Panc1 (cell line): ENCODE measurements at places on chromosomes 3 and 15.
A peak's percentile ranks its signal among the peaks of the same experiment; 100 is the strongest.

GRCh38 chr3:12948371-12948770 is 107.0 kb upstream of the RPL32 start:
- DNase-seq, result no peak

- peak; percentile 13 for DNase-seq
These were observed 123.4 kb upstream of the MB21D2 start for GRCh38 chr3:193040836-193041672.

DNA sequence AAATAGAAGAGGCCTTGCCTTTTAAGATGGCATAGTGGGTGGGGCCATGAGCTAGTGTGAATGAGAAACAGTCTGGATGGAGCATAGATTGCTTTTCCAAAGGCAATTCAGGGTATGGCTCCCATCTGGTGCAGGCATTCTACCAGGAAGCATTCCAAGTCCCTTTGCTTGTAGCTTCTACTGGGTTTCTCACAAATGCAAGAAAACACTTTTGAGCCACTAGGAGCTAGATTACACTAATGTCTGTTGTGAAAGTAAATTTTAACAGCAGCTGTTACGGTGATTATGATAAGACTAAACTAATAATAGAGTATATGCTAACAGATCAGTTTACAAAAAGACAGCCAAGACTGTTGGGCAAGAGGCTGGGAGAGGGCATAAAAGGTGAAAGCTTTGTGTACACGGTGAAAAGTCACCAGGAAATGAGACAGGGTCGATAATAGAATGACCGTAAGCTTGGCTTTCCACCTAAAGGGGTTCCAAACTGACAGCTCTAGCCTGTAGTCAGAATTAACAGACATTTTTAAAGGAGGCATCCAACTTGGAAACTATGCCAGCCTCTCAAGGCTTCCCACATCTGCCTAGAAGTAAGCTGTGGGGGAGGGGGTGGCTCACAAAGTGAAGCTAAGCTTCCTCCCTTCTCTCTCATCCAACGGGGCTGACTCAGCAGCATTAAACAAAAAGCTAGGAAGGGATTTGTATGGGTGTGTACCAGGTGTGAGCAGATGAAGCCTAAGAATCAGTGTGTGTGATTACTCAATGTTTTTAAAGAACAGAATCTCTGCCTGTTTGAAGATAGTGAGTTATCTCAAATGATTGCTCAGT is 61.1 kb upstream of the GPD1L start:
- peak; percentile 59 for DNase-seq

GRCh38 chr15:73685981-73686380 is 1.8 kb downstream of the CD276 start:
- no peak for DNase-seq

- DNase-seq, result no peak
These were observed 36.0 kb upstream of the ZMAT3 start for GRCh38 chr3:179107617-179108016.

DNA sequence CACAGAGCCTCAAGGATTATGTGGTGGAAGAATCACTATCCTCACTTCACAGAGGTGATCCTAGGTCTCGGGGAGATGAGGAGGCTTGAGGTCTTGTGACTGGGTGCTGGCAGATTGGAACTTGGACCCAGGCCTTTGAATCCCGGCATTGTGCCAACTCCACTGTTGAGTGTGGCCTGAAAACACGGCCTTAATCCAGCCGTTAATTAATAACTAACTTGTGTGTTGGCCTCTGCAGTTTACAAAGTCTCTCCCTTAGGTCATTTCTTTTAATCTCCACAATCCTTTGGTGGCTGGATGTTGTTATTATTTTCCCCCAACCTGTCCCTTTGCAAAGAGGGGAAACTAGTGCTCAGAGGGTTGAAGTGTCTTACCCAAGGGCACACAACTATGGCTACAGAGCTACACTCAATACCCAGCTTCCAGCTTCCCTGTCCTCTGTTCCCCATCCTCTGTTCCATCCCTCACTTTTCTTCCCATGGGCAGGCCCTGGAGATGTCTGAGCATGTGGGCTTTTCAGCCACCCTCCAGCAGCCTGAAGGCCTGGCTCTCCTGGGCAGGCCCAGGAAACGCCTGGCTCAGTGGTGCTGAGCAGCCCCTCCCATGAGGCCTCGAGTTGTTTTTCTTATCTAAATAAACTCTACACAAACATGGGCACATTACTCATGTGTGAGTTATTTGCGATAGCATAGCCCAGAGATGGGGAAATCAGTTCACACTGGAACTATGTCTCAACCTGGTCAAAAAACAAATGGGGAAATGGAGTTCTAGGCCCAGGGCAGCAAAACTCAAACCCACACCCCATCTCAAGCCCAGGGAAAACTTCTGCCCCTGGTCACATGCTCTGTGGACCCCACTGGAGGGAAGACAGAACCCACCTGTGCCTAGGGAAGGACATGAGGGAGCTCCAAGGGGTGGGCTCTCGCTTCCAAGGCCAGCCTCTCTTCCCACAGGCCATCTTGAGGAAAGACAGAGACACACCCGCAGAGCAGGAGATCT is 16.8 kb upstream of the SMAD3 start:
- DNase-seq, result no peak

DNA sequence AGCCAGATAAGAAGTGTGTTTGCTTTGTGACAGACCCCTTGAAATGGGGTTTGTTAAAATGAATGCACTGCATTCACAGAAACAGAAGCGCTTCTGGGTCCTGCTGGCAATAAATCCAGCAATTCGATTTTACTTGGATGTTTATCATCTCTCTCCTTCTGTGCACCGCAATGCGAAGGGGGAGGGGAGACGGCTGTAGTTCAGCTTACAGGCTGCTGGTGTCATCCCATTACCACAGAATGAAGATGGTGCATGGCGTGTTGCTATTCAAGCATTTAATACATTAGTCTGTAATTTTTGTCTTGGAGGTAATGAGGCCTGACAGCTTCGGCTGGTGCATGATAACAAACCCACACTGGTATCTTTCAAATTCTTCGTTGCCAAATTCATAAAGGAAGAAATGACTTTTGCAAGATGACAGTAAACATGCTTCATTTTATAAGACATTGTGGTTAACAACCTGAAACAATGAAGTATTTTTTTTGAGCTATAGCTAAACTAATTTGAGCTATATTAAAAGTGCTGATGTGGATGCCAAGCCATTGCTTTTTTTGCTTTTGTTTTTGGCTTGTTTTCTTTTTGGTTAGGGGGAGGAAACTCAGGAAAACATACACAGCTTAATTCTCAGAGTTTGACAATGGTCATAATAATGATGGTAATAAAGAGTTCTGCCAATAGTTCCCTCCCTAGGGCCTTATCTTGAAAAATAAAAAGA is 418.3 kb downstream of the OTOL1 start:
- peak; percentile 13 for DNase-seq

DNA sequence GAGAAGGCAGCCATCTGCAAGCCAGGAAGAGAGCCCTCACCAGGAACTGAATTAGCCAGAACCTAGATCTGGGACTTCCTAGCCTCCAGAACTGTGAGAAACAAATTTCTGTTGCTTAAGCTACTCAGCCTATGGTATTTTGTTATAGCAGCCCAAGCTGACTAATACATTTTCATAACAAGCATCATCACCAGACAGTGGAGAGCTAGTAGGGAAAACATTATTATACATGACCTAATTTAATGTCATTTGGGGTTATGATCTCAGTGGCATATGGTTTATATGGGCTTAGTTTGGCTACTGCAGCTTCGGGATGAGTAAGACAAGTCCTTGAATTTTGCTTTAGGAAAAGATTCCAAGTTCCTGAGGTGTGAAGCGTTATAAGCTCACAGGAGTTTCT is 35.6 kb downstream of the LNP1 start:
- DNase-seq, result no peak

DNA sequence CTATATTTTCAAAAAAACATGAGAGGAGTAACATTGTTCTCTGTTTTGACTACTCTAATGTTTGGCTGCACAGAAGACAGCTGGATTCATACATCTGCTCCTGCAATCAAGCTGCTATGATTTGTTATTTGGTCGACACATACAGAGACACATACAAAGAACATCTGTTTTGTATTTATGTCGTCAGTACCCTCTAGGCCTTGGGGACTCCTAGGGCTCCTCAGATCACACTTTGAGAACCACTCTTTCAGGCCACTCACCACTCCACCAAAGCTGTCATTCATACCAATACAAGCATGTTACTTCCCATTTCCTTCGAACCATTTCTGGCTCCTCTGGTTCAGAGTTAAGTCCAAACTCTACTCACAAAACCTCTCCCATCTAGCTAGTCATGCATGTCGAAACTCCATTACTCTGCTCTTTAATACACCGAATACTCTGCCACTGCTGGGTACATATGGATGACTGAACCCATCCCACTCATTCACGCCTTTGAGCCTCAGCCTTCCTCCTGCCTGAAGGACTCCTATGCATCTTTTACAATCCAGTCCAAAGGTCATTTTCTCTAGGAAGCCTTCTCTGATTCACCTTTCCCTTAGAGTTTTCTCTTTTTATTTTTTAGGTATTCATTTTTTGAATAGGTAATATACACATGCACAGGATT is 102.9 kb upstream of the ARHGEF3 start:
- DNase-seq, result no peak

GRCh38 chr3:70011582-70011981 is 12.0 kb downstream of the SAMMSON start:
- DNase-seq, result no peak

DNA sequence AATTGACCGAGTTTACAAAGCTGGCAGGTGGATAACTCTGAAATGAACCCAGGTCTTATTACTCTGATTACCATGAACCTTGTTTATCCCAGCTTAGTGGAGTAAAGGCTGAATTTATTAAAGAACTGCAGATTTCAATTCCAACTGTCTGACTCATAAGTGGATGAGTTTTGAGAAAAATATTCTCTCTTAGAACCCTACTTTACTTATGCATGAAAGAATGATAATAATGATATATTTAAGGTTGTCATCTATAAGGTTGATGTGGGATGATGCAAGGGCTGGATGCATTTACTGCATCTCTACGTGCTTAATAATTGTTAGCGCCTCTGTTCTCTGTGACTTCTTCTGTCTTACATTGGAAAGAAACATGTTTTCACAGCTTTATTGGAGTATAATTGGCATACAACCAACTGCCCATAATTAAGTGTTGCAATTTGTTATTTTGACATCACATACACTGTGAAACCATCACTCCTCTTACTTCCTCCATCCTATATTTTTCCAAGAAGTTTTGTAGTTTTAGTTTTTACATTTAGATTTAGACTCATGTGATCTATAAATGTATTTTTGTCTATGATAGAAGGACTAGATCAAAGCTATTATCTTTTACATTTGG is 771.2 kb upstream of the ARRDC4 start:
- DNase-seq, result no peak

- no peak for DNase-seq
These were observed 27.7 kb downstream of the POC1A start for GRCh38 chr3:52126500-52126899.

DNA sequence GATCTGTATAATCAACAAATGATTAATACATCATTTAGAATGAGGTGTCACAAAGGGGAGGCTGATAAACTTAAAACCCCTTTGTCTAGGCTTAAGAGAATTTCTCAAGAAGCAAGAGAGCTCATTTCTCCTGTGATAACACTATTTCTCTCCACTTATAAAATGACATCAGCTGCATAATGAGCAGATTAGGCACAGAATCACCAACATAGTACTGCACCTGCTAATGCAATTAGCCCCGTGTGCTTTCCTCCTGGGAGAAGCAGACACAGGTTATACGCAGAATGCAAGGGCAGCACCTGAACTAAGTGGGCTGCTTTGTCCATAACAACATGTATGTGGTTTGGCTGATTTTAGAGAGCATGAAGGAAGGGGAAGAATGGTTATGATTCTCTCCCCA is 515.3 kb upstream of the CFAP20DC start:
- DNase-seq, result no peak

DNA sequence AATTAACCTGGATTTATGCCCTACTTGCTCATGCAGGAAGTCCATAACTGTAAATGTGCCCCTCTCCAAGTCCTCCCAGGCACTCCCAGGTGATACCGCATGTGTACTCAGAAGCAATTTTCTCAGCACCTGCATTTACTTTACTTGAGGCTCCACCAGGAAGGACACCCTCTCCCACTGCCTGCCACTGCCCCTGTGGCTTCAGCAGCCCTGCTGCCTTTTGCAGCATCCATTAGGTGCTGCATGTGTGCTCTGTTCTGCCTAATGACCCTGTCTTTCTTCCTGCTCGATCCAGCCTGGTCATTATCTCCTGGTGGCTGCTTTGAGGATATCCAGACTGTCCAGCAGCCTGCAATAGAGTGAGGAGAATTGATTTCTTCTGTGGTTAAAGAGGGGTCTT is 107.6 kb upstream of the SEMA6D start:
- DNase-seq, result no peak

DNA sequence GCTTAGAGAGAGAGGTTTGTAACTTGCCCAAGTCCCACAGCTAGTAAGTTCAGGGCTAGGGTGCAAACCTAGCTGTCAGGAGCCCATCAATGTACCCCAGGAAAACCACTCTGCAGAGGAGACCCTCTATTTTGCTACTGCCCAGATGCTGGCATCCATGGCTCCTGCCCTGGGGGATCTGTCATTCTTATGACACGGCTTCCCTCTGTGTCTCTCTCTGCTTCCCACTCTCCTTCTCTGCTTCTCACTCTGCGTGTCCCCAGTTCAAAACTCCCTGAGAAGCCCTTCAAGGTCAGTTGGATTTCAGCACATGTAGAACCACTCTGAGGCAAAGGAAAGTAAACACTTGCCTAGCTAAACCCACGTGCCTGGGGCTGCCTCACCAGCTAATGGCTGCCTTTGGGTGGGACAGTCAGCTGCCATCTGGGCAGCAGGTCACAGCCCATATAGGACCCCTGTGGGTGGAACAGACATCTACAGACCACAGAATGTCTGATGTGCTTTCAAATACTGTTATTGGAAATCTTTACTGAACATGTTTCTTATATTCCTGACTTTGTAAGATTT is 29.4 kb upstream of the SLCO2A1 start:
- DNase-seq, result no peak

DNA sequence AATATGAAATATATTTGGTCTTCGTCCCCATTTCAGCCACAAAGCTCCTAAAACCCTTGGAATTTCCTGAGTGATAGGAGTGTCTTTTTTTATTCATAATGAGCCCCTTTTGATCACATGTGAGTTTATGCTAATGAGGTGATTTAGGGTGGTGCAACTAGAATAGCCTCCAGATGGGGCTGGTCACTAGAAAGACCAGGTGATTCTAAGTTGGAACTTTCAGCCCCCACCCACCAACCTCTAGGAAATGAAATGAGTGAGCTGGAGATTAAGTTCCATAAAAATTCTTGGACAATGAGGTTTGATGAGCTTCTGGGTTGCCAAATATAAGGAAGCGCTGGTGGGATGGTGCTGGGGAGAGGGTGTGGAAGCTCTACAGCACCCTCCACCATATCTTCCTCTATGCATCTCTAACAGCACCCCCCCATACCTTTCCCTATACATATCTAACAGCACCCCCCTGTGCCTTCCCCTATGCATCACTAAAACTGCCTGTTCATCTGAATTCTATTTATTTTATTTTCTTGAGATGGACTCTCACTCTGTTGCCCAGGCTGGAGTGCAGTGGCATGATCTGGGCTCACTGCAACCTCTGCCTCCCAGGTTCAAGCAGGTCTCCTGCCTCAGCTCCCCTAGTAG is 2.1 kb upstream of the SMCO1 start:
- no peak for DNase-seq

DNA sequence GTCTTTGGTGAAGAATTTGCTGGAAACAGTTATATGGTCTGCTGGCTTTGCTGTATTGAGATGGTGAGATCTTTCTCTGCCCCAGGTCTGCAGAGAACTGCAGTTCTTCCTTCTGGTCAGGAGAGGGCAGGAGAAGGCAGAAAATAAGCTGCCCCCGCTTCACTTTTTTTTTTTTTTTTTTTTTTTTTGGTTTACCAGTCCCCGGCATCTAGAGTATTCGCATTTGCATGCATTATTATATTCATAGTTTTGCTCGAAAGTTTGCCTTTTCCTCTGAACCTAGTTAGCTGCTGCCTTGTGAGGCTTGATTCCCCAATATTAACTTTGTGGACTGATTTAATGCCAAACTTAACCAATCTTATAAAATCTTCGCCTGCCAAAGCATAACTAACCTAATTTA is 10.6 kb upstream of the PARL start:
- peak; percentile 42 for DNase-seq
